ENCODE measurements at places on chromosomes 2 and 18.

DNA sequence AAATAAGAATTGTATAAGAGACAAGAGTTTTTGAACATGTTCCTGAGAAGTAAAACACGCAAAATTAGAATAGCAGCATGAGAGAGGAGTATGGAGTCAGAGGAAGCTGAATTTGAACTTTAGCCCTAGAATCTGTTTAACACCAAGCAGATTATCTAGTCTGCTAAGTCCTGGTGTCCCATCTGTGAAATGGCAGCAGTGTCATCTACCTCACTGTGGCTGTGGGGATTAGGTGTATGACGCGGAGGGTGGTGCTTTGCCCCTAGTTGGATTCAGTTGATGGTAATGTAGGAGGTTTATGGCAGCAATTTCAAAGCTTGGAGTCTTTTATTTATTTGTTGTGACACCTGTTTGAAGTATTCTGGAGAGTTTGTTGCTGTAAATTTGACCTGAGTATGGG, 79.2 kb downstream of the ZNF532 start:
- no peak for DNase-seq
- H3K4me1 ChIP-seq: no peaks in the 10 kb centered on the region
- H3K27me3 ChIP-seq: peaks cover 1% of the 10 kb centered on the region
- no peaks in the 10 kb centered on the region for H3K36me3 ChIP-seq

DNA sequence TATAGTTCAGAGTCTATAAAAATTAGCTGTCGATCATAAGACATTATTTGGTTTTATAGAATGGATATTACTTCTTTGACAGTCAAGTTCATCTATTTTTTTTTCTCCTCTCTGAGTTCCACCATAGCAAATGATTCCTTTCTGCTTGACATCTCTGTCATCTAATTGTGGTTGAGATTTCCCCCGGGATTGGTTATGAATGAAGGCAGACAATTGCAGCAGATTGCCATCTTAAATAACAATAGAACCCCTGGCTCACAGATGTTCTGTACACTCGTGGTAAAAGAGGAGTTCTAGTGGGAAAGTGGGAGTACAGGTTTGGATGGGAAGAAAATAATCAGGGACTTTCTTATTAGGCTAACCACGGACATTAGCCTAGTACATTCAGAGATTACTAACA, 292.1 kb upstream of the NRXN1 start:
- H3K27ac ChIP-seq: no peak overlapping the region
- no peak overlapping the region for H3K4me3 ChIP-seq
- no peaks in the 10 kb centered on the region for H3K4me1 ChIP-seq
- H3K27me3 ChIP-seq: no peaks in the 10 kb centered on the region
- no peak for DNase-seq

DNA sequence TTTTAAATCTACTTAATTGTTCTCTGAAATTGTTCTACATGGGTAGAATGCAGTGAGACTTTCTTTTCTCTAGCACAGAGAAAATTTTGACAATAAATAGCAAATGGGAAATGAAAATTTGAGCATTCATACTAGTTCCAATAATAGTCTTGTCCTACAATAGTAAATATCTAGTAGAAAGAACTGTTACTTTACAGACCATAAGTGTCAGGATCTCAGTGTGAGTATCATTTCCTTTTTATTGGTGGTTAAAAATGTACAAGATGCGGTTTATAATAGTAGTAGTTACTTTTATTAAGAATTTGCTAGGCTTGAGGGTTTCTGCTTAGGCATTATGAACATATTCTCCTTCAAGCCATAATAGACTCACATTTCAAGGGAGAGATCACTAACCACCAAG, 43.2 kb downstream of the KCNE4 start:
- H3K4me1 ChIP-seq: no peaks in the 10 kb centered on the region
- no peak overlapping the region for H3K27ac ChIP-seq
- no peak overlapping the region for H3K4me3 ChIP-seq
- no peaks in the 10 kb centered on the region for H3K36me3 ChIP-seq
- no peak for DNase-seq

GRCh38 chr2:121333231-121333630, 48.2 kb upstream of the TFCP2L1 start:
- no peak for DNase-seq
- no peak overlapping the region for H3K4me3 ChIP-seq
- H3K4me1 ChIP-seq: no peaks in the 10 kb centered on the region
- no peaks in the 10 kb centered on the region for H3K36me3 ChIP-seq

GRCh38 chr2:235665661-235666212, 171.9 kb downstream of the AGAP1 start:
- no peak for DNase-seq
- no peak overlapping the region for H3K27ac ChIP-seq
- peaks cover 40% of the 10 kb centered on the region for H3K27me3 ChIP-seq
- H3K4me1 ChIP-seq: no peaks in the 10 kb centered on the region

GRCh38 chr2:191703079-191703725, 25.3 kb downstream of the NABP1 start:
- H3K4me3 ChIP-seq: no peak overlapping the region
- no peak overlapping the region for H3K27ac ChIP-seq
- no peaks in the 10 kb centered on the region for H3K4me1 ChIP-seq
- H3K27me3 ChIP-seq: no peaks in the 10 kb centered on the region
- no peak for DNase-seq

DNA sequence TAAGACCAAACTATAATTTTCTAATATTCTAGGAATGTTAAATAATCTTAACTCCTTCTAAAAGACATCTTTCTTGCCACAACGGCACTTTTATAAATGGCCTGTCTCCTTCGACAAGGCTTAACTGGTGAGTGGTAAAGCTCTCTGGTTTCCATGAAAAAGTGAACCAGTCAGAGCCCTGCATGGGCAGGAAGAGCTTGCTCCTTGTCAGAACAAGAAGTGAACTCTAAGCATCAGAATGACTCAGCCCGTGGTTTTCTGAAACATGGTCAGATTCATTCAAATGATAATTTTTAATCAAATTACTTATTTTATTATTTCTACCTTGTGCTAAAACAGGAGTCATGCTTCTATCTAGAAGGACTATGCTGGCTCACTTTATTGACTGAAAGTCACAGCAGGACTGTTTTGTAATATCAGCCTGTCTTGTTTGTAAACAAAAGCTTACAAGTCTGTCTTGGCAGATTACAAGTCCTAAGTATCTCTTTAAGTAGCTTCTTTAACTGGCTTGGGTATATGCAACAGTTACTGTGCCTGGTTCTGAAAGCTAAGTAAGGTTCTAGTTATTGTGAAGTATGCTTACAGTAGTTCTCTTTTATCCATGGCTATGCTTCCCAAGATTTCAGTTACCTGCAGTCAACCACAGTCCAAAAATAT, 245.4 kb downstream of the NAPG start:
- no peak overlapping the region for H3K4me3 ChIP-seq
- H3K4me1 ChIP-seq: peaks cover 3% of the 10 kb centered on the region
- no peaks in the 10 kb centered on the region for H3K36me3 ChIP-seq
- DNase-seq: no peak

GRCh38 chr18:59884351-59884750, 15.4 kb upstream of the PMAIP1 start:
- H3K4me1 ChIP-seq: peaks cover 44% of the 10 kb centered on the region
- H3K27ac ChIP-seq: no peak overlapping the region
- no peaks in the 10 kb centered on the region for H3K27me3 ChIP-seq

DNA sequence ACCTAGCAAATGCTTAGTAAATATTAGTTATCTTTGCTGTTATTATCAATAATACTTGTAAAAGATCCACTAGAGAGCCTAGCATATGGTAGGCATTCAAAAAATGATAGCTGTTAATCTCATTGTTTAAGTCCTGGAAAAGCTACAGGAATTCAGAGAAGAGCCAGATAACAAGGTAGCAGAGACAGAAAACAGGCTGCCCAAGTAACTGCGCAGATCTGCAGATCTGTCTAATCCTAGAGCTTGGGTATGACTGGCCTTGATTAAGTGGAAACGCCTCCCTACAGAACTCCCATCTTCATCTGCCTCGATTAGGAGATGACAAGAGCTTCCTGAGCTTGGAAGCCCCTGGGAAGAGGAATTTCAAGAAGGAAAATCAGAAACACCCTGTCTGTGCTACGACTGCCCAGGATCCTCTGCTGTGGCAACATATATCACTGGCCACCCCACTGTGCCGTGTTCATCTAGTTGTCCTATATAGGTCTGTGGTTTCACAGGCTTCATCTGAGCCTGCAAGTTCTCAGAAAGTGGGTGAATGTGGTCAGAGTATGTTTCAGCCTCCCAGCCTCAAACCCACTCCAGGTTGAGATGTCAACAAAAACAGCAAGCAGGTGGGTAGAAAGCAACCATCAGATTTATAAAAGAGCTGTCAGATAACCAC, 151.5 kb upstream of the PKDCC start:
- H3K36me3 ChIP-seq: no peaks in the 10 kb centered on the region
- no peak overlapping the region for H3K4me3 ChIP-seq
- peaks cover 11% of the 10 kb centered on the region for H3K27me3 ChIP-seq
- peaks cover 8% of the 10 kb centered on the region for H3K4me1 ChIP-seq

- no peak for DNase-seq
- H3K36me3 ChIP-seq: peaks cover 50% of the 10 kb centered on the region
- H3K4me3 ChIP-seq: no peak overlapping the region
- H3K4me1 ChIP-seq: peaks cover 22% of the 10 kb centered on the region
- H3K27ac ChIP-seq: no peak overlapping the region
Observed at GRCh38 chr2:32399221-32399620, 42.4 kb downstream of the BIRC6 start.

DNA sequence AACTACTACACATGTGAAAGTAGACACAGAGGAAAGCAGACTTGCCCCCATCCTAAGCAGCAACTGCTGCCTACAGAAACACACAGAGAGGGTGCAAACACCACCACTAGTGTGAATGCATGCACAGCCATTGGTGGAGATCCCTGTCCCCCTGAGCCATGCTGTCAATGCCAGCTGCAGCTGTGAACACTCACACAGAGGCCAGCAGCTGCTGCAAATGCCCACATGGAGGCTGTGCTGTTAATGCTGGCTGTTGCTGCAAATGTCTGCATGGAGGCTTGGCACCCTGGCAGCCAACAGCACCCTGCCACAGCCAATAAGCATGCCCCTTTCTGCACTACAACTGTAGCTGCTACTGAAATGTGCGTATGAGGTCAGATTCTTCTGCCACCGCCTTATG, 355.0 kb downstream of the LNPK start:
- no peaks in the 10 kb centered on the region for H3K4me1 ChIP-seq
- DNase-seq: no peak
- H3K4me3 ChIP-seq: no peak overlapping the region
- no peak overlapping the region for H3K27ac ChIP-seq
- H3K27me3 ChIP-seq: no peaks in the 10 kb centered on the region
- no peaks in the 10 kb centered on the region for H3K36me3 ChIP-seq

- H3K4me3 ChIP-seq: no peak overlapping the region
- peak; percentile 16 for DNase-seq
- H3K27me3 ChIP-seq: peaks cover 29% of the 10 kb centered on the region
- peaks cover 12% of the 10 kb centered on the region for H3K4me1 ChIP-seq
Observed at GRCh38 chr18:32530947-32531651, 60.4 kb upstream of the GAREM1 start.

- no peak for DNase-seq
- no peak overlapping the region for H3K4me3 ChIP-seq
- H3K4me1 ChIP-seq: no peaks in the 10 kb centered on the region
- H3K36me3 ChIP-seq: no peaks in the 10 kb centered on the region
- H3K27me3 ChIP-seq: no peaks in the 10 kb centered on the region
Observed at GRCh38 chr2:188767176-188767575, 207.0 kb upstream of the COL3A1 start.

- peaks cover 8% of the 10 kb centered on the region for H3K27me3 ChIP-seq
- no peaks in the 10 kb centered on the region for H3K4me1 ChIP-seq
- DNase-seq: no peak
- no peaks in the 10 kb centered on the region for H3K36me3 ChIP-seq
Observed at GRCh38 chr2:9807056-9807455, 36.2 kb upstream of the TAF1B start.

DNA sequence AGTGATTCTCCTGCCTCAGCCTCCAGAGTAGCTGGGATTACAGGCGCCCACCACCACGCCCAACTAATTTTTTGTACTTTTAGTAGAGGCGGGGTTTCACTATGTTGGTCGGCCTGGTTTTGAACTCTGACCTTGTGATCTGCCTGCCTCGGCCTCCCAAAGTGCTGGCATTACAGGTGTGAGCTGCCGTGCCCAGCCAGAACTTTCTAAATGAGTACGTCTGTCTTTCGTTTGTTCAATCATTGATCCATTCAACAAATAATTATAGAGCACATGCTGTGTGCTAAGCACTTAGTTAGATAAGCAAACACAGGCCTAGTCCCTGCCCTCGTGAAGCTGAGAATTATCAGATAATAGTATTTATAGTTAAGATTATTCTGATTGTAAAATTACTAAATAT, 56.5 kb downstream of the TTC39C start:
- no peaks in the 10 kb centered on the region for H3K27me3 ChIP-seq
- DNase-seq: no peak
- no peak overlapping the region for H3K27ac ChIP-seq

GRCh38 chr18:4236940-4237663, 218.0 kb downstream of the DLGAP1 start:
- no peaks in the 10 kb centered on the region for H3K27me3 ChIP-seq
- no peak for DNase-seq
- no peak overlapping the region for H3K4me3 ChIP-seq

DNA sequence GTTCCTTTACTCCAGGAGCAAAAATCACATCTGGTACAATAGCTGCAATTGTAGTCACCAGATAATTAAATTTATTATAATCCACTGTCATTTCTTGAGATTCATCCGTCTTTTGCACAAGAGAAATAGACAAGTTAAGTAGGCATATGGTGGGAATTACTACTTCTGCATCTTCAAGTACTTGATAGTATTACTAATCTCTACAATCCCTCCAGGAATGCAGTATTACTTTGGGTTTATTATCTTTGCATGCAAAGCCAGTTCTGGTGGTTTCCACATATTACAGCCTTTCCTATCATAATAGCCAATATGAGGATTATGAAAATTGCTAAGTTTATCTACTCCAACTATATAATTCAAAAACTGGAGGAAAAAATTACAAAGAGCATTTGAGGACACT, 254.1 kb downstream of the IKZF2 start:
- no peak for DNase-seq
- no peak overlapping the region for H3K27ac ChIP-seq
- H3K36me3 ChIP-seq: no peaks in the 10 kb centered on the region
- no peaks in the 10 kb centered on the region for H3K4me1 ChIP-seq
- H3K27me3 ChIP-seq: peaks cover 9% of the 10 kb centered on the region

GRCh38 chr2:44596537-44597320, 235.0 kb downstream of the CAMKMT start:
- no peak for DNase-seq
- H3K4me1 ChIP-seq: peaks cover 3% of the 10 kb centered on the region
- H3K36me3 ChIP-seq: no peaks in the 10 kb centered on the region
- H3K27ac ChIP-seq: no peak overlapping the region
- H3K27me3 ChIP-seq: no peaks in the 10 kb centered on the region
- no peak overlapping the region for H3K4me3 ChIP-seq
